ENCODE measurements at places on chromosomes 7 and 10.

GRCh38 chr10:76353237-76353851 is 921.9 kb downstream of the LRMDA start:
- DNase-seq: no peak

- DNase-seq: peak; percentile 49
Observed at GRCh38 chr7:75534727-75535307, 42.7 kb downstream of the SPDYE5 start.

DNA sequence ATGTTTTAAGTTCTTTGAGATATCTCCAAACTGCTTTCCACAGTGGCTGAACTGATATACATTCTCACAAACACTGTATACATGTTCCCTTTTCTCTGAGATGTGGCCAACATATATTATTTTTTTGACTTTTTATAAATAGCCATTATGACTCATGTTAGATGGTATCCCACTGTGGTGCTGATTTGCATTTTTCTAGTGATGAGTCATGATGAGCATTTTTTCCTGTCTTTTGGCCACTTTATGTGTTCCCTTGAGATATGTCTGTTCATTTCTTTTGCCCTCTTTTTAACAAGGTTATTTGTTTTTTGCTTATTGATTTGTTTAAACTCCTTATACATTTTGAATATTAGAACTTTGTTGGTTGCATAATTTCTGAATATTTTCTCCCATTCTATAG is 1055.1 kb downstream of the NXPH1 start:
- peak; percentile 71 for DNase-seq

DNA sequence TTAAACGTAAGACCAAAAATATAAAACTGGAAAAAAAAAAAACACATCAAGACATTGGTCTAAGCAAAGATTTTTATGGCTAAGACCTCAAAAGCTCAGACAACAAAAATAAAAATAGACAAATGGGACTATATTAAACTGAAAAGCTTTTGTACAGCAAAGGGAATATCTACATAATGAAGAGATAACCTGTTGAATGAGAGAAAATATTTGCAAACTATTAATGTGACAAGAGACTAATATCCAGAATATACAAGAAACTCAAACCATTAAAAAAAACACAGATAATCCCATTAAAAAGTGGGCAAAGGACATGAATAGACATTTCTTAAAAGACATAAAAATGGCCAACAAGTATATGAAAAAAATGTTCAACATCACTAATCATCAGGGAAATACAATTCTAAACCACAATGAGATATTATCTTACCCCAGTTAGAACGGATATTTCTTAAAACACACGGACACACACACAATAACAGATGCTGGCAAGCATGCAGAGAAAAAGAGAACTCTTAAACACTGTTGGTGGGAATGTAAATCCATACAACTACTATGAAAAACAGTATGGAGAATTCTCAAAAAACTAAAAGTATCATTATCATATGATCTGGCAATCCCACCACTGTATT is 28.8 kb downstream of the CNOT4 start:
- DNase-seq: no peak

GRCh38 chr10:103021150-103021899 is 103.2 kb downstream of the CNNM2 start:
- DNase-seq: peak; percentile 69

GRCh38 chr10:125708971-125709503 is 10.5 kb upstream of the EDRF1 start:
- no peak for DNase-seq

- peak; percentile 84 for DNase-seq
Observed at GRCh38 chr10:80477813-80478212, 23.7 kb downstream of the TSPAN14 start.

DNA sequence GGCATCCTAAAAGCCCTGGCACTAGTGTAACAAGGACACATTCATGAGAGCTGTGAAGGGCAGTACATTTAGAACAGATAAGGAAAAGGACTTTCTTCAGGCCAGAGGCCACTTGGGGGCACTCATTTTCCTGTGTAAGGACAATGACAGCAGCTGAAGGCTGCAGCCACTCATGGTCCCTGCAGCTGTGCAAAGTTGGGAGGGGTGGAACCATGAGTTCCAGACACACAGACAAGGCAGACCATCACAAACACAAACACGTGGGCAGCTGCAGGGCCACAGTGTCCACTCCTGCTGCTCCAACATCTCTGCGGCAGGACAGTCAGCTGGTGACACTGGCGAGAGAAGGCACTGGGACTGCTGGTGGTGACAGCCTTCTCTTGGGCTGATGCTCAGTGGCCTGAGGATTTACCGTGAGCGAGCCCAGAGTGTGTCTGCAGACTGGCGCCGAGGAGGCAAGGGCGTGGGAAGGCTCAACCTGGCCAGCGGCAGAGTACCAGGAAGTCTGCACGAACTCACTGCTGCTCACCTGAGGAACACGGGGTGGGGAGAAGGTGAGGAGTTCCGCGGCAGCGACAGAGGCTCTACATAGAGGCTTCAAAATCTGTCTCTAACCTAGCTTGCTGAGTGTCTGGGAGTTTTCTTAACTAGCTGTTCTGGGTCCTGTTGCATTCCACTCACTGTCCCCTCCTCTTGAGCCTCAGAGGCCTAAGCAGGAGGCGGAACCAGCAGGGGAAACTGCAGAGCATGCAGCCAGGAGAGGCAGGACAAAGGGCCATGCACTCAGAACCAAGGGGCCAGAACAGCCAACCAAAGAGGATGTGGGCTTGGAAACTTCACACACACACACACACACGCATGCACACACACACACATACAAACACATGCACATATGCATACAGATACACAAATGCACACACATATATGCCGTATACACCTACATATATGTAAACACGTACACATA is 76.5 kb upstream of the DDC start:
- peak; percentile 28 for DNase-seq

DNA sequence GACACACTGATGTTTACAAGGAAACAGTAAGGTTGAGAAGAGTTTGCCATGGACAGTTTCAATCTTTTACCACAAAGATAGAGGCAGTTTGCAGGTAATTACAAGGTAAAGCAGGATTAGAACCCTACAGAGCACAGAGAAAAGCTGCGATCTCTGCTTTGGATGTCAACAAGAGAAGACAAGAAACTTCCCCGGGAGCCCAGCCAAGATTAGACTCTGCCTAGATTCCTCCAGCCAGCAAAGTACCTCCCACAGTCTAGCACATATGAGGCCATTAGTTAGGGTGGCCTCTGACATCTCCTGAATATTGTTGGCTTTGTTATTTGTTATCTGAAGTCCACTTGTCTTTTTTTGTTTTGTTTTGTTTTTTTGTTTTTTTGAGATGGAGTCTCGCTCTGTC is 178.1 kb downstream of the CALN1 start:
- no peak for DNase-seq

DNA sequence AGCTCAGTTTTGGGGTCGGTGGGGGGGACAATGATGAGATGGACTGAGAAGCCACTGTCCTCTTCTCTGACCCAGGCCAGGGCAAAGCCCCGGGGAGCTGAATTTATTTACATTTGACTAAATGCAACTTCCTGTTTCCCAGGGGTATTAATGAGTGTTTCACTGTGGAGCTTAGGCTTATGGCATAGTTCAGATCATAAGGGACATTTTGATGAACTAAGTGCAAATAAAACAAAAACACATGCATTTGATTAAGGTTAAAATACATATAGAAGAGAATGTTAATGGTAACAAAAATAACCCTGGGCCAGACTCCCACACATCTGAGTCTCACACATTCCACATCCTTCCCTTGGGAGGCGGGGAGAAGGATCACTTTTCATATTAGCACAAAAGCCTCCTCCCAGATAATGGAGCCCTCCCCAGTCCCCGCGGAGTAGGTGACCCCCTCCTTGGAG is 320.6 kb downstream of the FRMD4A start:
- DNase-seq: no peak

DNA sequence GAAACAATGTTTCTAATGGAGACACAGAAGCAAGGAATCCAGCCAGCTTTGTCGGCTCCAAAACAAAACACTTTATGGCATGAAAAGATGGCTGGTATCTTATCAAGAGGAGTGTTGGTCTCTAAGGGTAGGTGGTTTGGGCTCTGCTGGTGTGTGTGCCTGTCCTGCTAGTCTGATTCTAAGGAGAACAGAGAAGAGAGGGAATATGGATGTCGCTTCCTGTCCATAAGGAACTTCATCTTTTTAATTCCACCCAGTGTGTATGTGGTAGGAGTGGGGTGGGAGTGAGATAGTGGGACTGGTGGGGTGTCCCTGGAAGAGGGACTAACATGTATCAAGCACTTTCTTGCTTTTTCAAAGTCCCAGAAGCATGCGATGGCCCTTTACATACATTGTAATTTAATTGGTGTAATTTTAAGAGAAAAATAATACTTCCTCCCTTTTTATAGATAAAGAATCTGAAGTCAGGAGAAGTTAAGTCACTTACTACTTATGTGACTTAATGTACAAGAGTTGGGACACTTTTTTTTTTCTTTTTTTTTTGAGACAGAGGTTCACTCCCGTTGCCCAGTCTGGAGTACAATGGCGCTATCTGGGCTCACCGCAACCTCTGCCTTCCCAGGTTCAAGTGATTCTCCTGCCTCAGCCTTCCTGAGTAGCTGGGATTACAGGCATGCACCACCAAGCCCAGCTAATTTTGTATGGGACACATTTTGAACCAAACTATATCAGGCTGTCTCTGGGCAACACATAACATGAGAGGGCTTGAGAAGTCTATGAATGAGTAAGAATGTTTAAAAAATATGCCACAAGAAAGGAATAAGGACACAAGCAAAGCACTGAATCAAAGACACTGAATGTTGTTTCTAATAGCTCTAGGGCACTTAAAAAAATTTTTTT is 18.8 kb downstream of the NT5C3A start:
- DNase-seq: no peak

DNA sequence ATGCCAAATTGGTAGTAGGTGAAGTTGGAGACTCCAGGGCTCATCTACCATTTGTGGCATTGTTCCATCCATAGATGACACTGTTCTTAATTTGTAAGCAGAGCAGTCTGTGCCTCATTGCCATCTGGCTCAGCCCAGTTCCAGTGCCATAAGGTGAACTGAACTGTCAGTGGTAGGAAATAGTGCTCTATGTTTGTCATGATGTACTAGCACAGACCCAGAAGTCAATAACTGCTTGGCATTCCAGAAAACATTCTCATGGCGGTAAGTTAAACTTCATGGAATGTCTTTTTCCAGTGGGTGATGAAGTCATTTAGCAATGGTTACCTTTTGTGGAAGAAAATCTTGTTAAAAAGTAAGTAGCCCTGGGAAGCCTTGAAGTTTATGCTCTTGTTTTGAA is 302.7 kb downstream of the SUGCT start:
- DNase-seq: peak; percentile 80

GRCh38 chr7:137975221-137975620 is 26.7 kb downstream of the CREB3L2 start:
- DNase-seq: no peak

Measured in SJSA1 (cell line).